ENCODE measurements at places on chromosomes 2 and 18. TPM values are rescaled to one million over a fixed set of nuclear protein-coding genes. Genes with fewer than 3 reads are reported as not detected.

DNA sequence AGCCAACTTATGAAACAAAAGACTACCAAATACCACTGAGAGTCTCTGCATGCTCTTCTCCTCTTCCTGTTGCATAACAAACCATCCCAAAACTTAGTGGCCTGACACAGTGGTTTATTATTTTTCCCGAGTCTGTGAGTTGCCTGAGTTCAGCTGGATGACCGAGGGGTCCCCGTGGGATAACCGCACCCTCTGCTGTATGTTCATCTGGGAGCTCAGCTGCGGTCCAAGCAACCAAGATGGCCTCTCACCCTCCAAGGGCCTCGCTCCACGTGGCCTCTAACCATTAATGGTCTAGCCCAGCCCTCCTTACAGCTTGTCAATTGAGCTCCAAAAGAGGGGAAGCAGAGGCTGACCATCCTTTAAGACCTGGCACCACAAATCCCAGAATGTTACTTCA lies 17.1 kb downstream of the ITM2C start:
- no peak for DNase-seq

GRCh38 chr2:201824212-201824611 lies 17.9 kb downstream of the CDK15 start:
- DNase-seq, result no peak

DNA sequence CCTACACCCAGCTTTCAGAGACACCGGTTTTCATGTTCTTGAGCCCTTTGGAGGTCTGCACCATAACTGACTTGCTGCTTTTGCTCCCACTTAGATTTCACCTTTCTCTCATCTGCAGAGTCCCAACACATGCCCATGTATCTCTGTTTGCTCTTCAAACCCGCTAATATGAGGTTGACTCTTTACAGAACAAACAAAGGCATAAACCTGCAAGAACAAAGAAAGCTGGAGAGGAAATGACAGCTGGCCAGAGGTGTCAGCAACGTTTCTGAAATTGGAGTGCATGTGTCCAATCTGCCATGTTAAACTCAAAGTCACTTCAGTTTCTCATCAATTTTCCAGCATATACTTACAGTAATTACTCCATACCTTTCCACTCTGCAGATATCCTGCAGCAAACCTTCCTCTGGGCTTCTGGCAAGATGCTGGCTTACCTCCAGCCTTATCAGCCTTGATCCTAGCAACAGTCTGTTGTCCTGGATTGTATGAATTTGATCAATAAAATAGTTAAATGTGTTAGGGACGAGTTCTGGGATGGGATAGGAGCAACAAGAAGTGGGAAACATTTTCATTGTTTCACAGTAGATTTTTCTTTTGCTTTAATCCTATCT lies 157.4 kb downstream of the FHOD3 start:
- DNase-seq, result no peak

Gene AFTPH
- total RNA-seq, result 48.0 TPM

- DNase-seq, result no peak
Measured at GRCh38 chr2:78984386-78984785, 41.1 kb upstream of the REG3G start.
